ENCODE measurements at places on chromosomes 7 and 10.

DNA sequence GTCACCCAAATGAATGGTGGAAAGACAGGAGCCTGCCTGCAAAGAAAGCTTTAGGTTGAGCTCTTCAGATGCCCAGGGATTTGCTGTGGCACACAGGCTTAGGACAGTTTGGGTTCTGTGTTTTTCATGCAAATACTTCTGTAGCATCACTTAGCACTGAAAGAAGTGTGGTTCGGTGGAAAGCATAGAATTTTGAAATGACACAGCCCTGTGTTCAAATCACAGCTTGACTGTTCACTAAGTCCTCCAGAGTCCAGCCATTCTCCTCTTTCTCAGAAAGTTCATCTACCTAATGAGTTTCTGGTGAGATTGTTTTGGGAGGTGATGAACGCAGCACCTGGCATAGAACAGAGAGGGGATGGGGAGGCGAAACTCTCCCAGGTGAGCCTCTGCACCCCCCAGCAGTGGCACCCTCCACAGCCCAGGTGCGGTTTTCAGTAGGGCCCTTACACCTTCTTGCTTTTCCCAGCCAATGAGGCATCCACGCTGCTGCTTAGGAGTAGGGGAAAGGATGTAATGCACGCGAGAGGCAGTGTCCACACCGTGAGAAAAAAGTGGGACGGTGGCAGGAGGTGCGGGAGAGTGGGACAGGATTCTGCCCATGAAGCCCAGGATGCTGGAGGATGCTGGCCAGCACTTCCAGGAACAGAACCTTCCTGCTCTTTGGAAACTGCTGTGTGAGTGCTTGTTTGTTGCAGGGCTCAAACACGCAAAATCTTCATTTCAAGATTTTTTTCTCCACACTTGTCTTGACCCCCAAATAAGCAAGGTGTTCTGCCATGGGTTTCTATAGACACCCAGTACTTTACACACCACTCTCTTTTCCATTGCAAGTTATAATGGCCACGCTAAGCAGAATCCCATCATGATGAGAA, 11.6 kb downstream of the EN2 start:
- no peak for DNase-seq

DNA sequence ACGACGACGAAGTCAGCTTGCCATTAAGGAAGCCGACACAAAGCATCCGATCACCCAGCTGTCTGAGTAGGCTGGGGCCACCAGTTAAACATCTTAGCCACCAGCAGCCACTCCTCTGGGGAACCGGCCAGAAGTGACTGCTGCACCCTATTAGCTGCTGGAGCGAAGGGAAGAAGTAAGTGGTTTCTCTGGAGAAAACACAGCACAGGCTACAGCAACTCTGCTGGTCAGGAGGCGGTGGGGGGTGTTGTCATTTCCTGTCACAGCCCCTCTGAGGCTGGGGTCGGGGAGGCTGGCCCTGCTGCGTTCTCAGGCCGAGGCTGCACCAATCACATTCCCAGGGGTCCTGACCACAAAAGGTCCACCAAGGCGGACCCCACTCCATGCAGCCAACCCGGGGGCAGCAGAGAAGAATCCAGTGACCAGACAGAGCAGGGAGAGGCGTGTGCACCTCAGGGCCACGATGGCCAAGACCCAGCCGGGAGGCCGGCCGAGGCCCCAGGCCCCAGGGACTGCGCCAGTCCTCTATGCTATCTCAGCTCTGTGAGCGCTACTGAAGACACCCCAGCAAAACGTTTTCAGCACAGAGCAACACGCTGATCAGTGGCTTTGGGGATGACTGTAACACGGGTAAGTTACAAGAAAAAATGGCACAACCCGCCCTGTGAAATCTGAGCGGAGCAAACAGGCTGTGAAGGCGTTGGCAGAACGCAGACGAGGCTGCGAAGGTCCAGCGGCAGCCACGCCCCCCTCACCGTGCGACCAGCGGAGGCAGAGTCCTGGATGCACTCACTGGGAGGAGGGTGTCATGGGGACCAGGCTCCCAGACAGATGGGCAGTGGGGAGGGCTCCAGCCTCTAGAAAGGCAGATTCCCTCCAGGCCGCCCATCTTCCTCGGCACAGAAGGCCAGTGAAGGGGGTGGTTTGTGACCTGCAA, 24.8 kb downstream of the STK32C start:
- no peak for DNase-seq

GRCh38 chr10:95394161-95394880, 103.5 kb upstream of the PDLIM1 start:
- no peak for DNase-seq

- peak; percentile 15 for DNase-seq
Observed at GRCh38 chr7:132784406-132784805, 208.1 kb upstream of the PLXNA4 start.

- DNase-seq = no peak
Observed at GRCh38 chr10:88347597-88348304, 235.4 kb downstream of the RNLS start.

DNA sequence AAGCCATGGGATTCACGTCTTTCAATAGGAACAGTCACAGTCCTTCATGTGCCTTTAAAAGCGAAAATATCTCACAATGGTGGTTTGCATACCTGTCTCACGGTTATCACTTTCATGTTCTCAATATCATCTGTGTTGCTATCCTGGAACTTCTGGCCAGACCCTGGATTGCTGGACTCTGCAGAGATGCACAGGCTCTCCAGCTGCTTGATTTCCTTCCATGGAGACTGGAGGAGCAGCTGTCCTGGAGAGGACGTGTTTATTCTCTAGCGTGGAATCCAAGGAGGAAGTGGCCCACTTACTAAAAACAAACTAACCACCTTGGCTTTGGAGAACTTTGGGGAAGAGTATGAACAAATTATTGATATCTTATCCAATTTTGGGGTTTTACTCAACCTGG, 16.5 kb downstream of the BTBD16 start:
- no peak for DNase-seq

DNA sequence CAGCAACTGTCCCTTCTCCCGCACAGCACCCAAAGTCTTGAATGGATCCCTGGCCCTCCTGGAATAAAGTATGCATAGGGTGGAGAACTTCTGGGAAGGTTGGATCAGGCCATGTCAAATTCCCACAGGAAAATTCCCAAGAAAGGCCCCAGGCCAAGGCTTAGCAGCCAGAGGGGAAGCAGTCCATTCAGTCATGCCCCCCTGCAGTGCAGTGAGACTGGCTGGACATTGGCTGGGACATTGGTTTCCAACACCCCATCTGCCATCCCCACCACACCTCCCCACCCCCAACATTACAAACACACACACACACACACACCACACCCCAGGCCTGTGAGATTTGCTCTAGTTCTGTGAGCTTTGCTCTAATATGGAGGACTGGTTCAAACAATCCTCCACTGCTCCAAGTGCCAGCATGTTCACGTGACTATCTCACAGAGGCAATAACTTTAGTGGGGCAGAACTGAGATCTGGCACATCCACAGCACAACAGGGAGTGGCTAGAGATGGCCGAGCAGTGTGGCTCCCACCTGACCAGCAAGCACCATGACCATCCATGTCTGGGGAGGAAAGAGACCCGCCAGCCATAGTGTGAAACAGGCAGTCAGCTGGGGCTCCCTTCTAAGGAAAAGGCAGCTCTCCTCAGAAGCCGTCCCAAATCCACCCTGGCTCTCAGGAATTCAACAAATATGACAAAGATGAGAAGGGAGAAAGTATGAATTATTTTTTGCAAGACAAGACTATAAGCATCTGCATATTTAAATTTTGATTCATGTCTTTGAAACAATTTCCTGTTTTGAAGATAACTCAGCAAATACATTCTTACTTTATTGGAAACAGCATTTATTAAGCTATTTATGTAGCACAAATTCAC, 6.7 kb upstream of the FAM170B start:
- peak; percentile 40 for DNase-seq

DNA sequence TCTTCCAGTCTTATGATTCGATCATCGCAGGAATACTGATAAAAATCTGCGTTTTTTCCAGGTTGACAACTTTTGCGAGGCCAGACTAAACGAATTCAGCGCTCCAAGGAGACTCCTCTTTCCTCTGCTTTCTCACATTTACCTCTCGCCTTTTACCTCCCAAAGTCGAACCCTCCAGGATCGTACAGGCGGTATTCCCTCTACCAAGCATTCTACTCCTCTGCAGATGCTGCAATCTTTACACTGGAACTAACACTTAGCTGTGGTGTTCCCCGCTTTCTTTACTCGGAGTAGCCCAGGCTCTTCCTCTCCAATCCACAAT, 449 bp downstream of the NUDT5 start:
- DNase-seq = no peak

DNA sequence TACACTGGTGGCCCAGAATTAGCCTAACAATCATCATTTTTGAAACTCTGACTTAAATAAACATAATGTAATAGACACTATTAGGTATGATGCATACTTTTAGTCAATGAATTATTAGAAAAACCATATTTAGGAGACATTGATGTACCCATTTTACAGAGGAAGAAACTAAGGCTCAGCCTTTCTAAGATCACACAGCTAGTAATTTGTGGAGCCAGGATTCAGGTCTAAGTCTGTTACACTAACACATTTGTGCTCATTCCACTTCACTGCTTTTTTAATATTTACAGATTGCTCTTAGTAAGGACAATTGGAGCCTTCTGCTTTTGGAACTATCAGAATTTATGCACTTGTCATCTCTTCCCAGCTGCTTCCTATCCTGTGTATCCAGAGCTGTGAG, 8.9 kb downstream of the CFAP43 start:
- DNase-seq = no peak

GRCh38 chr7:99393355-99394187, 14.8 kb downstream of the PDAP1 start:
- no peak for DNase-seq

DNA sequence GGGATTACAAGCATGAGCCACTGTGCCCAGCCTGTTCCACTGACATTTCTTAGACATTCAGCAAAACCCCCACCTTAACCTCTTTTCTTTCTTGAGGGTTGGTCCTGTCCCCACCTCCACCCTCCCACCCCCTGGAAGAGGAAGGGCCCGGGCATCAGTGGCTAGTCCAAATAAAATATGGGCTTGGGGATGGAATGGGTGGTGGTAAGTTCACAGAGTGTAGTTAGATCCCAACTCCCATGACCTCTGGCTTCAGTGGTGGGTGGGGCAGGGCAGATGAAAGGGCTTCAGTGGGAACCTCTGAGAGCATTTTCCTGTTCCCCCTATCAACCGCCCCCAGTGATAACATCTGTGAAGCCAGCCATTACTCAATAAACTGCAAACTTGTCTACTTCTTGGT, 9.8 kb downstream of the SFXN3 start:
- DNase-seq = no peak

DNA sequence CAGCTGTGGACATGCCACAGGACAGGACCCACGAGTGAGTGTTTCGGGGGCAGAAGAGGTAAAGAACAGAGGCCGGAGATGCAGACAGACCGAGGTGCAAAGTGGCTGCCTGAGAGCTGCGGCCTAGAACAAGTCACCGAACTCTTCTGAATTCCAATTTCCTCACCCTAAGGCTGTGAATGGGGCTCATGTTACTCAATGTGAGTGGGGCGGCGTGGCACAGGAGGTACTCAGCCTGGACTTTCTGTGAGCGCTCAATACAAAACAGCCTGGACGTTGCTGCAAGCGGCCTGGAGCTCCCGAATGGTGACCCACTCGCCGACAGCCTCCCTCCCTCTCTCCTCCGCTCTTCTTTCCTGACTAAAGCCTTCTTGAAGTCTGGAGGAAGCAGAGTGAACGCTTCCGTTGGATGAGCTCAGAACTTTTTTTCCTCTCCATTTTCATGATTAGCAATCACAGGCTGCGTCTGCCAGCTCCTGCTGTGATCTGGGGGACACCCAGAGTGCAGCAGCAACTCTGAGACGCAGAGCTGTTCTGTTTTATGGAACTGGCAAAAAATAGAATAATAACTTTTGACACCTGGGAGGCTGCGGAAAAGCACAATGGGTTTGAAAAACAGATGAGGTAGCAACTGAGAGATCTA, 108.5 kb downstream of the PTPRN2 start:
- DNase-seq = no peak

DNA sequence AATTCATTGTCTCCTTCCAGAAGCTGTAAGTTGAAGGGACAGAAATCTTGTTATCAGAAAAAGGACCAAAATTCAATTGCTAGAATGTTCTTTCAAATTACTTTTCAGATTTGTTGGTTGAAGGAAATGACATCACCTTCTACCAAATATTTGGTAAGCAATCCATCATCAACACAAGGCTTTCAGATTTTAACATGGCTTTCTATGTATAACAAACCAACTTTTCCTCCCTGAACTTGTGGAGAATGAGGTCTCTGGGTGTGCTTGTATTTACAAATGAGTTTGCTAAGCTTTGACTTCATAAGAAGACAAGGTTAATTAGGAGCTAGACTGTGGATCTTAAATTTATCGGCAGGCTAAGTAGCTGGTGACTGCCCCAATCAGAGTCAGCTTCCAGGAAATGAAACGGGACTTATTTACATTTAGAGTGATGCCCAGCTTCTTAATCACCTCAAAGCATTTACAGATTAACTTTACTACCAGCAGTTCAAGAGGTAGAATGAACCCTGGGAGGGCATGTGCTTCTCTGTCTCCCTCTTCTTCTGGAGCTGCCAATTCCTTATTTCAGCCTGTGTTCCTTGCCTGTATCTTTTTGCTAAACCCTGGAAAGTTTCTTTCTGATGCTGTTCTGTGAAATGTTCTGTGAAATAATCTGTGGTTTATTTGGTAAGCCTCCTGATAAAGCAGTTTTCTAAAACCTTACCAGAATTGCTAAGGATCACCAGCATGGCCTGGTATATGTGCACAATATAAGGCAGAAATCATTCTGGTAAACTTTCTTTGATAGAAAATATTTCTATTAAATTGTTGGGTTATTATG, 248.8 kb upstream of the FZD8 start:
- no peak for DNase-seq

- no peak for DNase-seq
Observed at GRCh38 chr7:138549082-138549481, 89.0 kb downstream of the TRIM24 start.
